ENCODE measurements at places on chromosomes 12 and 14.

- no peak for DNase-seq
Measured at GRCh38 chr14:40025101-40025500, 592.9 kb upstream of the FBXO33 start.

- no peak for DNase-seq
Measured at GRCh38 chr12:26891704-26892103, 46.1 kb downstream of the INTS13 start.

GRCh38 chr14:62768753-62769152 lies 276.5 kb downstream of the KCNH5 start:
- no peak for DNase-seq

GRCh38 chr14:100653409-100653808 lies 66.2 kb upstream of the BEGAIN start:
- peak; percentile 19 for DNase-seq

- no peak for DNase-seq
Measured at GRCh38 chr14:39160494-39160893, 9.6 kb downstream of the TRAPPC6B start.

GRCh38 chr14:50677527-50678063 lies 9.5 kb upstream of the SAV1 start:
- DNase-seq = no peak
